ENCODE measurements at places on chromosomes 4 and X.

DNA sequence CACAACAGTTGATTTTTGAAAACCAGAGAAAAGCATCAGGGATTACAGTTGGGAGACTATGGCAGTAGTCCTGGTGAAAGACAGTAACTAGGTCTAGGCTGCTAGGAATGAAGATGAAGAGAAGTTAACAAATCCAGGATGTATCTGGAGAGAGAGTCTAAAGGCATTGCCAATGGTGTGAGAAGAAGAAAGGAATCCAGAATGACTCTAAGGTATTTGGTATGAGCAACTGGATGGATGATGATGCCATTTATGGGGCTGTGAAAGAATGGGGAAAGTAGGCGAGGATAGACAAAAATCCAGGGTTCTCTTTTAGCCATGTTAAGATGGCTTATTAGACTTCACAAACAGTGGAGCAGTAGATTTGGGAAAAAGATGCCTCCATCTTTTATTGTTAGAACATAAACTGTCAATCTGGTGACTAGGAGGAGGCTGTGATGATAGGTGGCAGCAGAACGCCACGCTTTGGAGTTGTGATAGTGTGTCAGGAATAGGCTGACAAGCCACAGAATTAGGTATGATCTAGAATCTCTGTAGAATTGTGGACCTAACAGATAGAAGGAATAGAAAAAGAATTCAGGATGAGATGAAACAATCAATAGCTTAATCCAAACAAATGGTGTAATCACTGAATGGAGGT, 27.3 kb upstream of the JADE1 start:
- peak; percentile 47 for DNase-seq

DNA sequence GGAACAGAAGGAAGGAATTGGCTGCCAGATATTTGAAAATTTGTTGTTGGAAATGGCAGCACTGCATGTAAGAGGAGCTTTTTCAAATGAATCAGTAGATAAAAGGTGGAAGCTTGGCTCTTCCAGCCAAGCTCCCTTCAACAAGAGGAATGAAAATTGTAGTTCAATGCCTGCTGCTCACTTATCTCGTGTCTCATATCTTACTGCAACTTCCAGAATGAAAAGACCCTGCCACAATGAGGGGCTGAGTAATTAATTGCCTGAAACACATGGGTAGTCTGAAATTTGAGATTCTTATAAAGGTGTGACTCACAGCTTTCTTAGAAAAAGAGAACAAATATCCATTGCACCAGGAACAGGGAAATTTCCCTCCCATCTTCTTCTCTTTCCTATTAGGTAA, 53.0 kb downstream of the HAND2 start:
- DNase-seq = no peak

GRCh38 chrX:131881194-131881593, 141.9 kb upstream of the STK26 start:
- DNase-seq = no peak

GRCh38 chrX:69311936-69312670, 146.8 kb upstream of the PJA1 start:
- no peak for DNase-seq

DNA sequence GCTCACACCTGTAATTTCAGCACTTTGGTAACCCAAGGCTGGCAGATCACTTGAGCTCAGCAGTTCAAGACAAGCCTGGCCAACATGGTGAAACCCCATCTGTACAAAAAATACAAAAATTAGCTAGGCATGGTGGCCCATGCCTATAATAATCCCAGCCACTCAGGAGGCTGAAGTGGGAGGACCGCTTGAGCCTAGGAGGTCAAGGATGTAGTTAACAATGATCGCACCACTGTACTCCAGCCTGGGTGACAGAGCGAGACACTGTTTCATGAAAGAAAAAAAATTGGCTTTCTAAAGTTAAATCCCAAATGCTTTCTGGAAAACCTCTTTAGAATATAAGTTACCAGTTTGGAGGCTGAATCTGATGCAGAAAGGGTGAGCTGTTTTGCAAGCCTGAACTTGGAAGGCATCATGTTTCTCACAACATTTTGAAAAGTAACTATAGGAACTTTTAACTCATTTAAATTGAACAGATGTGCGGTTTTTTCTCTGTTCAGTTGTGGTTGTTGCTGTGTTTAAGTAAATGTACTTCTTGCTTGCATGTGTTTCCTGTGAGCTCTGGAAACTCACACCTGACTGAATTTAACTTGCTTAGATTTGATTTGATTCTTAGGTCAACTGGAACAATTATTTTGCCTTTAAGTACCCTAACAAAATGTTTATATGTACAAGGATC, 39.8 kb upstream of the TMEM131L start:
- no peak for DNase-seq

GRCh38 chr4:107131295-107131694, 95.2 kb upstream of the DKK2 start:
- DNase-seq = no peak

GRCh38 chr4:107693132-107693531, 26.9 kb downstream of the PAPSS1 start:
- no peak for DNase-seq

- no peak for DNase-seq
Observed at GRCh38 chrX:137313627-137314026, 252.3 kb upstream of the ZIC3 start.

DNA sequence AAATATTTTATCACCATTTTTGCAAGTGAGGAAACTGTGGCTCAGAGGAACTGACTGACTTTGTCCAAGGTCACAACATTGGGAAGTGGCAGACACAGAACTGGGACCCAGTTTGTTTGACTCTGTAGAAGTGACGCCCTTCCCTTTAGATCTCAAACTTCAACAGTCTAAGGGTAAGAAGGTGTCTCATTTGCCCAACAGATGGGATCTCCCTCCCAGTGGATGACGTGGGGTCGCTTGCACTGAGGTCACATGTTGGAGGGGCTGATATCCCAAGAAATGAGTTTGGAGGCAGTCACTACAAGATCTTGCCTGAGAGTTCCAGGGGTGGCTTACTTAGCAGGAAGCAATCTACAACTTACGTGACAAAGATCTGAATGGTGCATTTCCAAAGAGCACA, 172.5 kb upstream of the GPC4 start:
- DNase-seq = no peak

GRCh38 chr4:119209077-119209476, 3.4 kb upstream of the USP53 start:
- no peak for DNase-seq

DNA sequence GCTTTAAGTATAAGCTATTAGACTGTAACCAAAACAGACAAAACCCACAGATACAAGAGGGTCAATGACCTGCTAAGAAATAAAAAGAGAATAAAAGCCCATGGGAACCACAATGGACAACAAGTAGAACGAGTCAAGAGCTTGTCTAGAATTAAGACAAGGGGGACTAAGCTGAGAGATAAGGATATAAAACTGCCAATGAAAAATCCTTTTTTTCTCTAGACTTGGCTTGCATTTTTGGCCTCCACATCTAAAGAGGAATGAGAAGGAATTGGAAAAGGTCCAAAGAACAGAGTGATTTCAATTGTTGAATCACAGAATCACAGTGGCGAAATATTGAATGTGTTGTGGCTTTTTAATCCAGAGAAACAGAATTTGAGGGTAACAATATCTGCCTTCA, 135.7 kb downstream of the QDPR start:
- DNase-seq = no peak

DNA sequence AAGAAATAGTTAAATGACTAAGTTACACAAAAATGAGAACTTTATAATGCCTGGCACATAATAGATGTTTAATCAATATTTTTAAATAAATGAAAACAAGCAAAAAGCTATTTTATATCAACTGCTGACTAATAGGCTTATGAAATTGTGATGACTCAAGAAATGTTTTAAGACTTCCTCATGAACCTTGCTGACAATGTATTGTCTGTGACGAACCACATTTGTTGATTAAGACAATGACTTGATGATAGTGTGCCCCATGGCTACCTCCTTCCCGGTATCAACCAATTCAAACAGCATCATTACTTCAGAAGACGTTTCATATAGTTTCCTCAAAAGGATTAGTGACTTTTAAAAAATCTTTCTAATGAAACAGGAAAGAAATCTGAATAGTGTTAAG, 7.9 kb downstream of the CXCL6 start:
- no peak for DNase-seq

- no peak for DNase-seq
Observed at GRCh38 chrX:69759921-69760625, 144.2 kb downstream of the EDA start.

- DNase-seq = no peak
Observed at GRCh38 chr4:79381161-79381560, 26.9 kb downstream of the GK2 start.

- DNase-seq = no peak
Observed at GRCh38 chr4:145345401-145345800, 136.3 kb upstream of the SMAD1 start.

GRCh38 chr4:10893395-10893794, 208.8 kb upstream of the CLNK start:
- DNase-seq = no peak

- no peak for DNase-seq
Observed at GRCh38 chr4:176425035-176425434, 105.3 kb downstream of the SPCS3 start.

DNA sequence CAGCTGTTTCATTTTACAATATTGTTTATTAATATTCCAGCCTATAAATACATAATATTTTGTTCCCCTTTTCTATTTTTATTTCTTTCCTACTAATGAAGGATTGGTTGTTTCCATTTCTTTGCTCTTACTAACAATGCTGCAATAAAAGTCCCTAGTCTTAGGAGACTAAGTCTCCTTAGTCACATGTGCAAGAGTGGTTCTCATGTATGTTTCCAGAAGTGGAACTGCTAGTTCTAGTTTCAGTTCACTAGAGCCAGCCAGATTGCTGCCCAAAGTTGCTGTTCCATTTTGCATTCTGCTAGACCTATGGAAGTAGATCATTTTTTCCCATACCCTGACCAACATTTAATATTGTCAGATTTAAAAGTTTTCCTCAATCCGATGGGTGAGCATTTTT, 44.3 kb downstream of the CNGA1 start:
- DNase-seq = no peak

GRCh38 chrX:107718156-107718621, 57.4 kb downstream of the TSC22D3 start:
- peak; percentile 74 for DNase-seq

GRCh38 chr4:47287735-47288134, 175.8 kb downstream of the COMMD8 start:
- no peak for DNase-seq

- no peak for DNase-seq
Observed at GRCh38 chrX:1137531-1137930, 74.9 kb downstream of the CRLF2 start.

DNA sequence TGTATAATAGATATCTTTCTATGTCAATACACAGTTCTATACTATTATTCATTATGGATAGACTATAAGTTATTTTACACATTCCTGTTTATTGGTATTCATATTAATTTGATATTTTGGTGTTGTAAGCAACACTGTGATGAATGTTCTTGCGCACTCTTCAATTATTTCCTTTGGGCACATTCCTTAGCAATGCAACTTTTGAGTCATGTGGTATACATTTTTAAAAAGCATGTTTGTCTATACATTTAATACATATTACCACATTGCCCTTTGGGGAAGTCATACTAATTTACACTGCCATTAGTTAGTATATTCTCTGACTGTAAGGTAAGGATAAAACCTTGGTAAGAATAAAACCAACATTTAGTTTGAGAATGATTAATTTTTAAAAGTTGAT, 21.0 kb downstream of the FRAS1 start:
- no peak for DNase-seq

DNA sequence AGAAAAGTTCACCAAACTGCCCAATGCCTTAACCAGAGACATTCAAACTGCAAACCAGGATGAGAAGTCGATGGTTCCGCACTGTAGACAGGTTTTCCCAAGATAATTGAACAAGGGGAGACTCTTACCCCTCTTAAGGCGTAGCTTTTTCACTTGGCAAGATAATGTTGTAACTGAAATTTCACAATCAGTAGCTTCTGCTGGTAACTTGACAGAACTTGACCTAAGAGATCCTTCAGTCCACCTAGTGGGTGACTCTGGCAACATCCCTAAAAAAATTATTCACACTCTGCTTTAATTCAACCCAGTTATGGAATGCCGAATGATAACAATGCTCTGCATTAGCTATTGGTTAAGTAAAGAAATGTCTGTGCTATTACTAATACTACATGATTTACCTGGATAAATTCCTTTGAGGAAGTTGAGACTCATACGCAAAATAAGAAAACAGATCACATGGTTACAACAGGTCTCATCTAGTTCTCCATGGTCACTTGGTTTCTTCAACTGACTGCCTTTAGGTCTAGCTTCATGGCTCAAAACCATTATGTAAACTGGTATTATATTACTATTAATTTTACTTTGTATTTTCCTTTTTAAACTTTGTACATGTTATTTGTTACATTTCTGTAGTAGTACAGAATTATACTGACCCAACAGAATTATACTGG, 9.1 kb downstream of the ELF2 start:
- no peak for DNase-seq

GRCh38 chr4:37889849-37890800, 759 bp upstream of the TBC1D1 start:
- DNase-seq = no peak

DNA sequence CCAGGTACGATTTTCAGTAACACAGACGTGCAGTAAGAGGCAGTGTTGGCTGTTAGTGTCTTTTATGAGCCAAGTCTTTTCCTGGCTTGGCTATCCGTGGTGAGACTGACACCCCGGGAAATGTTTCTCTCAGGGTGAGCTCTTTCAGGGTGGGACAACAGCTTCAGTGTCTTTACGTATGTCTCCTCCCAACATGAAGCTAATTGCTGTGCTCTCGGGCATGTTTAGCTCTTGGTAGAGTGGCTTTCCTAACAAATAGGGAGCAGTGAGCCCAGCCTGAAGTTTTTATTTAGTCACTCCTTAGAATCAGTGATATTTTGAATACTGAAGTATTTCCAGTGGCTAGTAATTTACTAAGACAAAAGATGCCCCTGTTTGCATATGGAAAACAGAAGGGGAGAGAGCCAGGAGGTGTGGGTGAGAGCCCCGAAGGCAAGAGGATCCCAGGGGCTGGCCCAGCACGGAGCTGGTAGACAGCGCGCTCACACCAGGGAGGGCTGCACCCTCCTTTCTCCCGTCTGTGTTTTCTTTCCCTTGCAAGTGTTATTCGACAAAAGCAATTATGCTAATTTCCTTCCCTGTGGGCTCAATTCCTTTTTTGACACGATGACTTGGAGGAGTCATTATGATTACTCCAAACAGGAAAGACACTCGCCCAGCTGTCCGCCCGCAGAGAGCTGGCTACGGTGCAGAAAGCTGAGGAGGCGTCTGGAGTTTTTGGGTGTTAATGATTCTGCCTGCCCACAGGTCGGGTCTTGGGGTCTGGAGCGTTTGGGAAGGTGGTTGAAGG, 47.7 kb downstream of the PDGFRA start:
- DNase-seq = no peak
